ENCODE measurements at places on chromosomes 3 and 15. TPM values are rescaled to one million over a fixed set of nuclear protein-coding genes. Genes with fewer than 3 reads are reported as not detected.

DNA sequence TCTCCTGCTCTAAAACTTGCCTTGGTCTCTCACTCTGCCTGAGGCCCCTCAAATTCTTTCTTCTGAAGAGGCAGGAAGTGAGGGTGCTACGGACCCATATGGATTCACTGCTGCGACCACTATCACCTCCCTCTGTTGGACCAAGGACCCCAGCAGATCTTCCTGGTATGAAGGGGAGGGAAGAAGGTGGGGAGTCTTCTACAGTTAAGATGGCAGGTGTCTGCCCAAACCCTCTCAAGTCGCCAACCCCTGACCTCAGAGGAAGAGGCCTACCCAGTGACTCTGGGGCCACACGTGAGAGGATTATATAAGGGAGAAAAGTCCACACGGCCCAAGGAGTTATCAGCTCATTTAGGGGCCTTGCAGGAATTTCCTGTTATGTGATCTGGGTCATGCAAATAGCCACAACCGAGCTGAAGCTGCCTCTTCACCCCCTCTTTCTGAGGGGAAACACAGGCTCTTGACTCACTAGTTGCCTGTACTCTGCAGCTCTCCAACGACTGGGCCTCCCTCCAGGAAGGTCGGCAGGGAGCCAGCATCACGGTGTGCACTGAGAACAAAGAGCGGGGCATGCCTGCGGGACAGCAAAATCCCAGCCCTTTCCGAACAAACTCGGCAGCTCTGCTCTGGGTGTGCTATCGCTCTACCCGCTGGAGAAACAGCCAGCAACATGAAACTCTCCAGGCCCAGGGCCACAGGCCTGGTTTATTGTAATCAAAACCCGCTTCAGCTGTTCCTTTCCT is 116.0 kb downstream of the XXYLT1 start:
- peaks cover 59% of the 10 kb centered on the region for H3K4me1 ChIP-seq
- H3K27ac ChIP-seq, result peak overlapping the region; percentile 87
- H3K4me3 ChIP-seq, result no peak overlapping the region
- DNase-seq, result no peak
- H3K36me3 ChIP-seq, result no peaks in the 10 kb centered on the region

GRCh38 chr3:82281205-82281604 is 519.8 kb upstream of the GBE1 start:
- H3K4me3 ChIP-seq, result no peak overlapping the region
- DNase-seq, result no peak
- no peaks in the 10 kb centered on the region for H3K4me1 ChIP-seq
- no peak overlapping the region for H3K27ac ChIP-seq

DNA sequence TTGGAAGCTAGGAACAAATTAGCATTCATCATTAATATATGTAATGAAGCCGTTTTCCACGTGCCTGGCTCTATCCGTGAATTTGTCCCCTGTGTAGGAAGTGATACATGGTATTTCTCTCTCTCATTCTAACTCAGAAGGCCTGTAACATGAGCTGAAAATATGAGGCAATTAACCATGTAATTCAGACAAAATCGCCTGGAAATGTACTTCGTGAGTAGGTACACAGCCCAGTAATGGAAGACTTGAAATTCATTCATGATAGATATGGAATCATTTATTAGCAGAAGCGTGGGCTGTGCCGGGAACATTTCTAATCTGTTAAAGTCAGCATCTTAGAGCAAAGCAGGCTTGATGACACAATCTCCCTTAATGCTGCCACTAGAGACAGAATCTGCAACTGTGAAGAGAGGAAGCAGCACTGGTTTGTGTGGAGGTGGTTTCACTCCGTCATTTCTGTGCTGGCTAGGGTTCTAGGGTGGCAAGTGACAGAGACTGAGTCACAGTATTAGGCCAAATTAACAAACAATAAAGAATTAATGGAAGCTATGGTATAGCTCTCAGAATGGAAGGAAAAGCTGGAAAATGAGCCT is 225.0 kb upstream of the PROK2 start:
- no peaks in the 10 kb centered on the region for H3K4me1 ChIP-seq
- H3K27ac ChIP-seq, result no peak overlapping the region
- H3K27me3 ChIP-seq, result no peaks in the 10 kb centered on the region
- DNase-seq, result no peak

DNA sequence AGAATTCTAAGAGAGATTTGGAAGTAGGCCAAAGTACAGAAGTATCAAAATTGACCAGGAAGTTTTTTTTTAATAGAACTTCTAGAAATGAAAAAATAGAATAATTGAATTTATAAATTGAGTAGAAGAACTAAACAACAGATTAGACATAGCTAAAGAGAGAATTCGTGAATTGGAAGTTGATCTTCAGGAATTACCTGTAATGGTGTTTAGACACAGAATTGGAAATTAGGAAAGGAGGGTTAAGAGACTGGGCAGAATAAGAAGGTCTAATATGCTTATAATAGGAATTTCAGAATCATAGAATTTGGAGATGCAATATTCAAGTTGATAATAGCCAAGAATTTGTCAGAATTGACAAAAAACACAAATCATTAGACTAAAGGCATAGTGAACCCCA is 16.2 kb downstream of the ACVR2B start:
- DNase-seq, result no peak
- no peaks in the 10 kb centered on the region for H3K36me3 ChIP-seq
- no peaks in the 10 kb centered on the region for H3K27me3 ChIP-seq

GRCh38 chr3:139285691-139286090 is 58.1 kb upstream of the MRPS22 start:
- H3K4me1 ChIP-seq, result peaks cover 14% of the 10 kb centered on the region
- no peaks in the 10 kb centered on the region for H3K27me3 ChIP-seq
- DNase-seq, result no peak
- H3K4me3 ChIP-seq, result no peak overlapping the region

- no peak for DNase-seq
- no peaks in the 10 kb centered on the region for H3K27me3 ChIP-seq
- H3K4me1 ChIP-seq, result no peaks in the 10 kb centered on the region
- no peak overlapping the region for H3K27ac ChIP-seq
- H3K36me3 ChIP-seq, result no peaks in the 10 kb centered on the region
Observed at GRCh38 chr3:114556657-114557213, 262.9 kb downstream of the TIGIT start.

GRCh38 chr3:71311661-71312046 is 271.9 kb downstream of the FOXP1 start:
- H3K4me1 ChIP-seq, result no peaks in the 10 kb centered on the region
- no peak overlapping the region for H3K4me3 ChIP-seq
- DNase-seq, result no peak
- no peak overlapping the region for H3K27ac ChIP-seq
- H3K36me3 ChIP-seq, result no peaks in the 10 kb centered on the region
- no peaks in the 10 kb centered on the region for H3K27me3 ChIP-seq

- no peak overlapping the region for H3K27ac ChIP-seq
- no peak overlapping the region for H3K4me3 ChIP-seq
- no peak for DNase-seq
- H3K27me3 ChIP-seq, result no peaks in the 10 kb centered on the region
Observed at GRCh38 chr3:8421267-8421666, 80.4 kb upstream of the LMCD1 start.

GRCh38 chr15:57772223-57772957 is 65.9 kb downstream of the POLR2M start:
- H3K27ac ChIP-seq, result no peak overlapping the region
- H3K4me3 ChIP-seq, result no peak overlapping the region
- no peaks in the 10 kb centered on the region for H3K4me1 ChIP-seq
- no peak for DNase-seq

DNA sequence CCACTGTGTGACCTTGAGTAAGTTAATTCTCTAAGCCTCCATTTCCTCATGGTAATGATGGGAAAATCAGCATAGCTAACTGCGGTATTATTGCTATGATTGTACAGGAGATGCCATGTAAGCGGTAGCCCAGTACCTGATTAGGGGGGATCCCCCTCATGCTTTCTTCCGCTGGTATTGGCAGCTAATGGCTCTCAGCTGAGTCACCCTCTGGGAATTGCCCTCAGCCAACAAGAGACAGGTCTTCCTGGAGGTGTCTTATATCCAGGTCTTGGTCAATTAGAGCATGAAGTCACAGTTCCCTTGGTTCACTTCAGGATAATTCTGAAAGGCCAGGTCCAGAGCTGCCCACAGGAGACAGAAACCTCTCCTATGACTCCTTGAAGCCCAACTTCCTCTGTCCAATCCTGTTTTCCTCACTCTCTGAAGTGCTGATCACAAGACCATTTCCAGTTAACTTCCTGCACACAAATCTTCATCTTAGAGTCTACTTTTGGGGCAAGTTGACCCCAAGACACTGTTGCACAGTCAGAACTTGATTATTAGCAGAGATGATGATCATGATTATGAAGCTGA is 724.7 kb upstream of the ZNF385D start:
- no peak overlapping the region for H3K4me3 ChIP-seq
- H3K27ac ChIP-seq, result no peak overlapping the region
- no peaks in the 10 kb centered on the region for H3K4me1 ChIP-seq
- H3K36me3 ChIP-seq, result no peaks in the 10 kb centered on the region

DNA sequence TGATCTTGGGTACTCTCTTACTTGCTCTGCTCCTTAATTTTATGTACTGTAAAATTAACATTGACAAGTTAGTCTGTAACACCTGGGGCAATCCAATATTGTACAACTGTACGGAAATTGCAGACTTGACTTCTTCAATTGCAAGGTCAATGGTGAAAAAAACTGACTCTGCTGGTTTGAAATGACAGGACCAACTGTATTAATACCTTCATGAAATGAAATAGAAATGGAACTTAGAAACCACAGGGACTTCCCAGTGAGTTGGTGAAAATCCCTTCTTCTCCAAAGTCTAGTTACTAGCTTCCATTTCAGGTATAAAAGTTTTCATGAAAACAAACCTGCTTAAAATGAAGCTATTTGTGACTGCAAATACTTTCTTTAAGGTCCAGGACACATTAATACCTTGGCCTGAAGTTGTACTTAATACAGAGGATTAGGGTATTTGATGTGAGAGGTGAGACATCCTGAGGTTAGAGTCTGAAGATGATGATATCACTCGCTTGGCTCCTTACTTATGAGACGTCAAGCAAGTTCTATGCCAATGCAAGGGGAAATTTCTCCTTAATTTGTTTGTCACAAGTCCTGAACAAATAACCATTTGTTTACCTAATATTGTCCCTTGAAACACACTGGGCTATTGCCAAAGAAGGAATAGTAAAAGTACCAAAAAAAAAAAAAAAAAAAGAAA is 226.2 kb upstream of the TP63 start:
- H3K36me3 ChIP-seq, result no peaks in the 10 kb centered on the region
- no peaks in the 10 kb centered on the region for H3K4me1 ChIP-seq
- DNase-seq, result no peak
- no peaks in the 10 kb centered on the region for H3K27me3 ChIP-seq

GRCh38 chr3:14480207-14481017 is 59.7 kb downstream of the GRIP2 start:
- H3K4me1 ChIP-seq, result no peaks in the 10 kb centered on the region
- H3K36me3 ChIP-seq, result no peaks in the 10 kb centered on the region
- no peaks in the 10 kb centered on the region for H3K27me3 ChIP-seq
- H3K4me3 ChIP-seq, result no peak overlapping the region
- DNase-seq, result no peak

DNA sequence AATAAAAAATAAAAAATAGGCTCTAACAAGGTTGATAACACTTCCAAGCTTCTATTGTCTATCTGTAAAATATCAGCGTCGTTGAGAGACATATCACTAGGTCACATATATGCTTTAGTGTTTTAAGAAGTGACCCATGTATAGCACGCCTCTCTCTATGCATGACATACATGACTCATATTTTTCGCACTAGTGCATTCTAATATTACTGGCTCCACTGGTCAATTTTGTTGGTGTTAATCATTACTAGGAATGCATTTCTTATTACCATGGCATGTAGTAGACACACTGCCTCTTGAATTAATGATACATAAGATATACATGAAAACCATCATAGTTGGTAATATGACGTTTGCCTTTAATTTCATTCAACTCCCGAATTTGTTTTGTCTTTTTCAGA is 203.1 kb downstream of the CHL1 start:
- H3K4me3 ChIP-seq, result no peak overlapping the region
- H3K27ac ChIP-seq, result no peak overlapping the region
- DNase-seq, result no peak

DNA sequence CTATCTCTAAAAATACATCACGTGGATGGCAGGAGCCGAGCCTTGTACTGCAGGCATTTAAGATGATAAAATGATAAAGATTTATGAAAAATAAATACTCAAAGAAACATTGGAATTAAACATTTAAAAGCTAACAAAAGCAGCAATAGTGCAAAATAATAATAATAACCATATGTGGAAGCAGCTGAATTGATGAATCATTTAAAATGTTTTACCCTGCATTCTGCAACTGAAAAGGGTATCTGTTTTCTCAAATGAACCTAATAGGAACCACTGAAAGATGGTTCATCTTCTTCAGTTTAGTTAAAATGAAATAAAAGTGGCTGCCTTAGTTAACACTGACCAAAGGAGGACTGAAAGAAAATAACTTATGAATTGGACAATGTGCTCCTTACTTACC is 436.1 kb downstream of the TUSC7 start:
- DNase-seq, result no peak
- H3K36me3 ChIP-seq, result no peaks in the 10 kb centered on the region
- no peaks in the 10 kb centered on the region for H3K4me1 ChIP-seq
- H3K27ac ChIP-seq, result no peak overlapping the region
- H3K4me3 ChIP-seq, result no peak overlapping the region
- no peaks in the 10 kb centered on the region for H3K27me3 ChIP-seq

DNA sequence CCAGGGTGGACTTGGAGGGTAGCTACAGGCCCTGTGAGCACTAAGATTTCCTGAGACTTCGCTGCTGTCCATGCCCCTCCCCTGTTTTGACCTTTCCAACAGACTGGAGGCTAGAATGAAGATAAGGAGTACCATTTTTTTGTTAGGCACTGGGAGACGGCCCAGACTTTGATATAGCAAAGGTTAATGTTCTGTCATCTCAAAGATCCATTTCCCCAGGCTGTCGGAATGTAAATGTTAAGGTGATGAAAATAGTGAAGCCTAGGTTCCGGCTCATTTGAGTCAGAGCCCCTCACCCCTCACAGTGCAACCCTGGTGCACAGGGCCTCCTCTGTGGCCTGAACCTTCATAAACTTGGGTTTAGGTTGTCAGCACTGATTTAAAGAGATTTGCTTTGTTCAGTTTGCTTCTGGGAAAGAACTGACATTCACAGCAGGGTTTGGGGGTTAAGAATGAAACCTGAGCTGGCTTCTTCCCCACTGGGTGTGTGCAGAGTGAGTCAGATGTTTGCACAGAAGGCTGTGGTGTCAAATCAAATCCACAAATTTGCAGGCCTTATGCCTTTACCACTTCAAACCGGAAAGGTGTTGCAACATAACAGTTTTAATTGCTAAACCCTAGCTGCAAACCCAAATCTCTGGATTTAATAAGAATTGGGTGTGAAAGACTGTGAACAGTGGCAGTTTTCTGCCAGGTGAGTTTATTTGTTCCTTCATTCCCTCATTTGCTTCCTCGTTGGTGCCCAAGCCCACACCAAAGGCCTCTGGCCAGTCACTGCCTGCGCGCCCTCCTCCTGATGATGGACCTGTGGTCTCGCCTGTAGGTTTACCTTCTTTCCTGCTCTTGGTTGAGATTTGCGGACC is 20.6 kb upstream of the KCTD6 start:
- H3K4me3 ChIP-seq, result no peak overlapping the region
- no peaks in the 10 kb centered on the region for H3K27me3 ChIP-seq
- DNase-seq, result peak; percentile 60
- no peaks in the 10 kb centered on the region for H3K36me3 ChIP-seq
- H3K27ac ChIP-seq, result peak overlapping the region; percentile 92

Gene ISG20
- 14.9 TPM for total RNA-seq

Gene ROBO1
- 61.6 TPM for total RNA-seq

Gene KCNAB1
- not detected for total RNA-seq

Gene PP2D1
- total RNA-seq, result not detected

Gene DNASE1L3
- total RNA-seq, result not detected

Gene RNU5B-1
- not detected for total RNA-seq

Gene CHRNB4
- not detected for total RNA-seq

Gene MST1R
- 27.5 TPM for total RNA-seq
